Stimulated activated CD8-positive, alpha-beta memory T cell treated with anti-CD3 and anti-CD28 coated beads, Interleukin-4, amount 100 ng/mL, for 48 hours (primary cell): ENCODE measurements at places on chromosomes 5 and 9.
A peak's percentile ranks its signal among the peaks of the same experiment; 100 is the strongest.

- DNase-seq, result no peak
Observed at GRCh38 chr5:59790776-59791475, 102.6 kb downstream of the PDE4D start.

DNA sequence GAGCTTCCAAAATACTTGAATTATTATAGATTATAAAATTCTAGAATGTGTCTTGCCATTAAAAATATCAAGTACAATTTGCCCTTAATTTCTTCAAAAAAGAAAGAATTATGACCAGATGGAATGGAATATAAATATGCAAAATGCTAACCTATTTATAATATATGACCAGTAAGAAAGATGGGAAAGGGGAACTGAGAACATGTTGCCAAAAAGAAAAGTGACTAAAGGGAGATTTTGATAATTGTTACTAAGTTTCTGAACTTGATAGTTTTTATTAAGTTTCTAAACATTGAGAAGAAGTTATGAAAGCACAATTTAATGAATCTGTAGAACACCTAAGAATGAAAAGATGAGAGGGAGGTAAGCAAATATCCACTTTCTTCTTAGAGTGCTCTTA is 188.4 kb upstream of the NR4A3 start:
- DNase-seq, result no peak

DNA sequence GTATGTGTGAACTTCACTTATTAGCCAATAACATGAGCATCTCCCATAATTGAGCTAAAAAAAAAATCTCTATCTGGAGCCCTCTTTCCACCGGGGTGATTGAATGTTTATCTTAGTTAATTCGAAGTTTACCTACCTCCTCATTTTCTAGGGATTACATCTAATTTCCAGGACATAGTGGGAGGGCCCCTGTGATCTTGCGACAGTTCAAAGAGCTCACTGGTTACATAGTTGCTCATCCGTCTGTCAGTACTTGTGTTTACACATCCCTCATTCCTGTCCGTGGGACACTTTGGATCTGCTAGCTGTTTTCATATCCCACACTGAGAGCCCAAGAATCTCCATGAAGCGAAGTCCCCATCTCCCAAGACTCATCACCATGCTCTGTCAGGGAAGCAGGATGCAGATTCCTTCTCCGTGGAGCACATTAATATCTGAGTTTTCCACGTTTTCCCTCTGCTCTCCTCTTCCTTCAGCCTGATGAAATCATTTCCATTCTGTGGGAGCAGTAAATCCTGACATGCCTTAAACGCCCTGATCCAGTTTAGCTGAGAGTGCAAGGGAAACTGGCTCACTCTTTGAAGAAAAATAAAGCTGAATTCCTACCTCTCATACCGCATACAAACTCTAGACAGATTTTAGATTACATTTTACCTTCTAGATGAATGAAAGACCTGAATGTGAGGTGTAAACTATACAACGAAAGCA is 10.2 kb upstream of the SFXN1 start:
- DNase-seq, result no peak

DNA sequence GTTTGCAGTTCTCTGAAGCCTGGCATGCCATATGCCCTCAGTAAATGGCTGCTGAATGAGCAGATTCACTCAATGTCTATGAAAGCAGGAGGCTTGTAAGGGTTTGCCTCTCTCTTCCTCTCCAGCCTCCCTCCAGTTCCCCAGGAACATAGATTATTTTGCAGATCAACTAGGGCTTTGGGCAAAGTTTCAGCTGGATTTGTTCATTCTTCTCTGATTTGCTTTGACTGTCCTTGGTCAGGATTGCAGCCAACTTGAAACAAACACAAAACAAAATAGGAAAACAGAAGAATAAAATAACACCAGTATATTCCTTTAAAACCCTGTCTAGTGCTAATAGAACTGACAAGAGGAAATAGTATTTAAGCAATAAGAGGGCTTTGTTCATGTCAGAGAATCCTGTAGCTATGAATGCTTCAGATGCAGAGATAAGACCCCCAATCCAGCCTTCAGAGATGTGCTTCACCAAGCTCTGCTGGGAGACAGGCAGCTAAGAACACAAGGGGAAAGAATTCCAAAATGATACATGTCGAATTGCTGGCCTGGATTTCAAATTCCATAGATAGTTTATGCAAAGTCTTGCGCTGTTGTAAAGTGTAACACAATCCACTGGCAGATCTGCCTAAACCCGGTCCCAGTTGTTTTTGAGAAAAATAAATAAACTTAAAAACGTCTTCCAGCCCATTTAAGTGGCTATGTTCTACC is 174.3 kb downstream of the PAPPA start:
- DNase-seq, result no peak

- no peak for DNase-seq
Observed at GRCh38 chr9:129979071-129979745, 63.8 kb downstream of the FNBP1 start.

- no peak for DNase-seq
Observed at GRCh38 chr5:166058660-166059059, 2232.8 kb upstream of the WWC1 start.

GRCh38 chr5:56525113-56525512 is 290.2 kb upstream of the MAP3K1 start:
- no peak for DNase-seq

GRCh38 chr9:3526165-3526996 is 580 bp upstream of the RFX3 start:
- peak; percentile 89 for DNase-seq

DNA sequence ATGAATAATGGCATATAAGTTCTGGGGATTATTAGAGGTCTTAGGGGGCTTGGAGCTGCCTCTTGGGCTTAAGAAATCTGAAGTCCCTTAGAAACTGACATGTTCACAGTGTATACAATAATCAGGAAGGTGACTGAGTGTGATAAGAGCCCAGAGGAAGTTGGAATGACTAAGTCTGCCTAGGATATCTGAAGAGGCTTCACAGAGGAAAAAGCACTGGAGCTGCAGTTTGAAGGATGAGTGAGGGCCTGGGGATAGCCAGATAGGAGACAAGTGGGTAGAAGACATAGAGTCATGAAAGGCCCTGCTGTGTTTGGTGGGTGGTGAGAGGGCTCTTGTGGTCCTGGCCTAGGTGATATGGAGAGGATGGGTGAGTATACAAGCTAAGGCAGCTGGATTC is 8.8 kb downstream of the NEUROG1 start:
- no peak for DNase-seq

DNA sequence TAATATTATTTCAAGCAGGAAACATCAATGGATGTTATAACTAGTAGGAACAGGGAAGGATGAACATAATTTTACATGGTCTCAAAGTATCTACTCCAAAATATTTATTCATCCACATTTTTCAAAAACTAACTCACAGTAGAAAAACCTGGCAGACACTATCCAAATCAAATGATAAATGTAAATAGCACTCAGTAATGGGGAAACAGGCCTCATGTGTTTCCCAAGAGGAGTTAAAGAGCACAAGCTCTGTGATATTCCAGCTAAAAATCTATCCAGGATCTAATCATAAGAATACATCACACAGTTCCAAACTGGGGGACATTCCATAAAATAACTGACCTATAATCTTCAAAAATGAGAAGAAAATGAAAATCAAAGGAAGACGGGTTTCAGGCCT is 443.1 kb downstream of the ZNF608 start:
- DNase-seq, result no peak

DNA sequence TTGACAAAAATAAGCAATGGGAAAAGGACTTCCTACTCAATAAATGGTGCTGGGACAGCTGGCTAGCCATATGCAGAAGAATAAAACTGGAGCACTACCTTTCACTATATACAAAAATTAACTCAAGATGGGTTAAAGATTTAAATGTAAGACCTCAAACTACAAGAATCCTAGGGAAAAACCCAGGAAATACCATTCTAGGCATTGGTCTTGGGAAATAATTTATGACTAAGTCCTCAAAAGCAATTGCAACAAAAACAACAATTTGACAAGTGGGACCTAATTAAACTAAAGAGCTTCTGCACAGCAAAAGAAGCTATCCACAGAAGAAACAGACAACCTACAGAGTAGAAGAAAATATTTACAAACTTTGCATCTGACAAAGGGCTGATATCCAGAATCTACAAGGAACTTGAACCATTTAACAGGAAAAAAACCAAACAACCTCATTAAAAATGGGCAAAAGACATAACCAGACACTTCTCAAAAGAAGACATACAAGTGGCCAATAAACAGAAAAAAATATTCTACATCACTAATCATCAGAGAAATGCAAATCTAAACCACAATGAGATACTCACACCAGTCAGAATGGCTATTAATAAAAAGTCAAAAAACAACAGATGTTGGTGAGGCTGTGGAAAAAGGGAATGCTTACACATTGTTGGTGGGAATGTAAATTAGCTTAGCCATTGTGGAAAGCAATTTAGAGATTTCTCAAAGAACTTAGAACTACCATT is 75.2 kb upstream of the CPEB4 start:
- no peak for DNase-seq

GRCh38 chr5:54234304-54234933 is 76.0 kb downstream of the ARL15 start:
- DNase-seq, result no peak

DNA sequence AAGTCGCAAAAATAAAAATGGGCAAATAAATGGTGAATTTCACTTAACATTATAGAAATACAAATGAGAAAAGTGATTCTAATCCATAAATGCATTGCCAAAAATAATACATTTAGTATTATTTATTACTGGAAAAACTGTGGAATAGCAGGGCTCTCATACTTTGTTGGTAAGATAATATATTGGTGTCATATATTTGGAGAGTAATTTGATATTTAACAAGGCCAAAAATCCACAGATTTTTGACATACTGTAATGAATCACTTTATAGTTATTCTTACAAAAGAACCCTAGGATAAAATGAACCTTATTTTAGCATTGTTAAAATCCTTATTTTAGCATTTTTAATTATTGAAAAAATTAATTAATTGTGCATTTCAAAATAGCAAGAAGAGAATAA is 397.2 kb upstream of the DAB2 start:
- no peak for DNase-seq
